ENCODE measurements at places on chromosomes 7 and 10.

GRCh38 chr7:128053023-128053422, 21.8 kb upstream of the LRRC4 start:
- DNase-seq: no peak

DNA sequence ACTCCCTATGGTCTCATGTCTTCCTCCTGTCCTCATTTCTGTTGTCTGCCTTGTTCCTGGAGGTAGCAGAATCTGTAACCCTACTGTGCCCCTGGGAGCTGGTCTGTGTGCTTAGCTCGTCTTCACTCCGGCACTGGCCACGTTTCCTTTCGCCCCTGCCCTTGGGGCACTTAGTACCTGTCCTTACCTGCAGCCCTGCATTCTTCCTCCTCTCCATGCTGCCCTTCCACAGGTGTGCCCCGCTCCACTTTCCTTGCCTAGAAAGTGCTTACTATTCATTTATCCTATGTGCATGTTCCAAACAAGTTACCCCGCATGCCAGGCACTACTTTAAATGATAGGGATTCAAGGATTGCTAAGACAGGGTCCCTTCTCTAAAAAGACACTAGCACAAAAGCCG, 199.9 kb upstream of the ZMIZ1 start:
- DNase-seq: no peak

DNA sequence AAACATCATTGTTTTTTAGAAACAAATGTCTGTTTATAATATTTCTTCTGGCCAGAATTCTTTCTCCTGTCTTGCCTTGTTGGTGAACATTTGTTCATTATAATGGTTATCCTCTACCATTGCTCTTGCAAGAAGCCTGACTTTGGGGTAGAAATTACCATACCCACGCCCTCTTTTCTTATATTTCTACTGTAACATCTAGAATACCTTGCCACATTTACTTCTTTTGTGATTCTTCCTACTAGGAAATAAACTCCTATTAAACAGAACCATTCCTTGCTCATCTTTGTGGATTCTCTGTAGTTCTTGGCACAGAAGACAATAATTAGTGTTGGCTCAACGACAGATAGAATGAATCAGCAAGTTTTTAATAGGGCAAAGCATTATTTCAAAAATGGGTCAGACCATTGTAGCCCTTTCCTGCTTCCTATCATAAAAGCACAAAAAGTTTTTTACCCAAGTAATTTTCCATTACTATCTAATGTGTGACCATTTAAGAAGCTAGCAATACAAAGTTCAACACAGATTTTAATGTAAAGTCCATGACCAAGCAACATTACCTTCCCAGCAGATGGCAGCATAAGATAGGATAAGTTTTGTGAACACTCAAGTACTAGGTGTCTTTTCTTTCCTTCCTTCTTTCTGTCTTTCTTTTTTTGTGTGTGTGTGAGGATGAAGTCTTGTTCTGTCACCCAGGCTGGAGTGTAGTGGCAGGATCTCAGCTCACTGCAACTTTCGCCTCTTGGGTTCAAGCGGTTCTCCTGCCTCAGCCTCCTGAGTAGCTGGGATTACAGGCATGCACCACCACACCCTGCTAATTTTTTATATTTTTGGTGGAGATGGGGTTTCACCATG, 270.4 kb downstream of the HGF start:
- DNase-seq: no peak

- DNase-seq: peak; percentile 57
These were observed 145.3 kb downstream of the CELF2 start for GRCh38 chr10:11162828-11163599.

- DNase-seq: no peak
These were observed 18.0 kb upstream of the DLG5 start for GRCh38 chr10:77944519-77944918.

GRCh38 chr7:66597461-66597860, 31.2 kb upstream of the KCTD7 start:
- DNase-seq: no peak

DNA sequence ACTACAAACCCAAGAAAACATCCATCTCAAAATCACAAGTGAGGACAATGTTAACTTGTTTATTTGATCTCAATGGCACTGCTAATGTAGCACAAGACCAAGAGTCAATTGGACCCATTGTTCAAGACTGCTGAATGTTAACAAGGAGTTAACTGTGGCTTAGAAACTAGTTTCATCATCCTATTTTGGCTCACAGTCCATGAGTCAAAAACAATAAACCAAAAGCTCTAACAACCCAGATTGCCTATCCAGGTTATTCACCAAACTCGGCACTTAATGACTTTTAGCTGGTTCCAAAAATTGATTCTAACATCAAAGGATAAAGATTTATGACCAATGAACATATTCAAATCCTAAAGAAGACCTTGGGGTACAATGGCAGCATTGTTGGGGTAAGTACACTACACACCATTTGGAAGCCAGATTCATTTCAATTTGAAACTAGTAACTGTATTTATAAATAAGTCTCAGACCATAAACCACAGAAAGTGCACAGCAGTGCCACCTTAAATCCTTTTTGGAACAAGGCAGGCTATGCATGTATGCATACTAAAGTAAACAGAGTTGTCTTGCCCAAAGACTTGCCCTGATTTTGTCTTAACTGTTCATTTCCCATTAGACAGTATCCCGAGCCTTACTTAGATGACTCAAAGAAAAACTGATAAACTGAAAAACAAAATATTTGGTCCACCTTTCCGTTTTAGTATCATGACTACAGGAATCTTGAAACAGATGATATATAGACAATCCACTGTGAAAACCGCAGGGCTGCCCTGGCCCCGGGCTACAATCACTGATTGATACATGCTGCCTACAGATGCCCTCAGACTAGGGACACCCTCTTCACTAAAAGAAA, 84.5 kb downstream of the SRPK2 start:
- no peak for DNase-seq

All from stimulated activated CD8-positive, alpha-beta memory T cell treated with anti-CD3 and anti-CD28 coated beads, Interleukin-7, amount 100 ng/mL, for 48 hours (primary cell).